ENCODE measurements at places on chromosomes 5 and 9. TPM values are rescaled to one million over a fixed set of nuclear protein-coding genes. Genes with fewer than 3 reads are reported as not detected.

GRCh38 chr5:180208038-180208434 is 975 bp downstream of the RASGEF1C start:
- H3K4me1 ChIP-seq: no peaks in the 10 kb centered on the region
- H3K27ac ChIP-seq: no peak overlapping the region
- peaks cover 7% of the 10 kb centered on the region for H3K27me3 ChIP-seq
- H3K36me3 ChIP-seq: no peaks in the 10 kb centered on the region
- peak overlapping the region; percentile 52 for H3K4me3 ChIP-seq

DNA sequence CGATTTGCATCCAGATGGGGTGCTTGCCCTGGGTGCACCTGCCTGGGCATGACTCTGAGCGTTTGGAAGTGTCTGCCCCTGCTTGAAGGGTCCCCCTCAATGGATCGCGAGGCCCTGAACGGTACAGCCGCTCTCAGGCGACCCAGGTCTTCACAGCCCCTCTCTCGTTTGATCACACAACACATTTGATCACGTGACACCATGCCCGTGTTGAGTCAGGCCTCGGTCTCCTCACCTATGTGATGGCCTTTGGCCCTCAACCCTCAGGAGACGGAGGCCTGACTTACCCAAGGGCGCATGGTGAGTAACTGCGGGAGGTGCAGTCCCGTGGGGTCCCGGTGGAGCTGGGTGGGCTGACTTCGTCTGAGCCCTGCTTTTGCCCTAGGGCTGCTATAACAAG is 3.0 kb upstream of the ASB6 start:
- no peaks in the 10 kb centered on the region for H3K36me3 ChIP-seq
- no peaks in the 10 kb centered on the region for H3K27me3 ChIP-seq
- no peak overlapping the region for H3K27ac ChIP-seq

- H3K4me3 ChIP-seq: no peak overlapping the region
- no peak for DNase-seq
- H3K27ac ChIP-seq: no peak overlapping the region
- H3K4me1 ChIP-seq: no peaks in the 10 kb centered on the region
Observed at GRCh38 chr9:132190966-132191365, 29.1 kb downstream of the NTNG2 start.

DNA sequence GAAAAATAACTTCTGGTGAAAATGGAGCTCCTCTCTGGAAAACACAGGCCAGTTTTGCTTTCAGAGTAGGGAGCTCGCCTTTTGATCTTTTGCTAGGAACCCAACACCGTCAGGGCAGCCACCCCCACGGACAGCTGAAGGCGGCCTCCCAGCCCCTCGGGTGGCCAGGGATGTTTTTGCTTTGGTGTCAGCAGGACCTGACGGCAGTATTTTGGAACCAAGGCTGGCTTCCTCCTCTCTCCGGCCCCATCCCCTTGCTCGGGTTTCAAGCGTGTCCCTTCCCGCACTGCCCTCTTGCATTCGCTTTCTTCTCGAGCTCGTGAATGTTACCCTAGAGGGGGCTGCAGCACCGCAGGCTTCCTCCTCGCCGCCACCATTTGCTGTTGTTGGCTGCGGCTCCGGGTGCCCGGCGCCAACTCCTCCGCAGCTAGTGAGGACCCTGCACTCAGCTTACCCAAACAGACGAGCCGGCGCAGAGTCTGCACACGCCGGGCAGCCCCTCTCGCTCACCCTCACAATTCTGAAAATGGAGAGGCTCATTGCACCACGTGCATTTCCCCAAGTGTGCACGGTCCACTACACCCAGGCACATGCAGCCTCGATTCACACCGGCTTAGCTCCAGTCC is 35.5 kb upstream of the ADAMTSL1 start:
- no peak overlapping the region for H3K27ac ChIP-seq
- DNase-seq: peak; percentile 72
- no peaks in the 10 kb centered on the region for H3K27me3 ChIP-seq
- H3K4me3 ChIP-seq: peak overlapping the region; percentile 33

DNA sequence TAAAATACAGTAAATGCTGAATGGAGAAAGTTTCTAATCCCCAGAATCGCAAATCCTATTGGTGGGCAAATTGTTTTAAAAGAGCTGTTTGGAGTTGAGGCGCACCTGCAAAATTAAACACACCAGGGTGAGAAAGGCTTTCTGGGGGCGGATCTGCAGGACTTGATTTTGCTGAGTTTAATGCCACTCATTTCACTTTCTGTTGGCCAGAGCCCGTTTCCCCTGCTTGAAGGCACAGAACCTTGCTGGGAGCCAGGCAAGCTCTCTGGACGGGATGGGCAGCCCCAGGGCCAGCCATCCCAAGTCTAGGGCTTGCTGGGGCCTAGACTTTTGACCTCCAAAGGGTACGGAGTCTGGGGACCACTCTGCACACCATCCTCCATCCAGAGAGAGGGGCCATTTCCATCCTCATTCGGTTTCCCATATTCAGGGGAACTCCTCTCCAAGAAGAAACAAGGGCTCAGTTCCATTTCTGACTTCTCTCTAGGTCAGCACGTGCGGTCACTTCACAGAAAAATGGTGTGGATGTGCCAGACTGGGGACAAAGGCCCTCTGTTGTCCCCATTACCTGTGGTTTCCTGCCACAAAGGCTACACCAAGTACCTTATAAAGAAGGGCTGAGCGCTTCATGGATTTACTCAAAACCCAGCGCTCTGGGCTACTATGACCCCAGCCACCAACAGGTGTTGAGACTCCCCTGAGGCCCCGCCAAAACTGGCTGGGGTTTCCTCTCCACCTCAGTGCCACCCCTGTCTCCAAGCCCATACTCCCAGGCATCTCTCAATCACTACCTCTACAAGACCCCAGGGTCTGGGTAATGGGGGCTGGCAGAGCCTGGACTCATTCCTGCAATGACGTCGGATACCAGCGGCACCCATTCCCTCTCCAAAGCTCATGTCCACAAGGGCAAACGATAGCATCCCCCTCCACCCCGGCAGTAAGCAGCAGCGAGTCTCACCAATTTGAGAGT is 170.0 kb downstream of the AUH start:
- no peak overlapping the region for H3K4me3 ChIP-seq
- H3K4me1 ChIP-seq: no peaks in the 10 kb centered on the region
- H3K27me3 ChIP-seq: peaks cover 4% of the 10 kb centered on the region

GRCh38 chr9:21561502-21561901 is 79.4 kb upstream of the IFNE start:
- H3K36me3 ChIP-seq: no peaks in the 10 kb centered on the region
- no peak overlapping the region for H3K27ac ChIP-seq
- no peaks in the 10 kb centered on the region for H3K27me3 ChIP-seq
- peaks cover 2% of the 10 kb centered on the region for H3K4me1 ChIP-seq

Gene PDLIM4
- 7.6 TPM for total RNA-seq

Gene TAF11L10
- total RNA-seq: not detected

Gene BAAT
- 0.15 TPM for total RNA-seq

Gene EQTN
- total RNA-seq: not detected

Gene ANAPC2
- 54.8 TPM for total RNA-seq
